ENCODE measurements at places on chromosomes 3 and 15.

DNA sequence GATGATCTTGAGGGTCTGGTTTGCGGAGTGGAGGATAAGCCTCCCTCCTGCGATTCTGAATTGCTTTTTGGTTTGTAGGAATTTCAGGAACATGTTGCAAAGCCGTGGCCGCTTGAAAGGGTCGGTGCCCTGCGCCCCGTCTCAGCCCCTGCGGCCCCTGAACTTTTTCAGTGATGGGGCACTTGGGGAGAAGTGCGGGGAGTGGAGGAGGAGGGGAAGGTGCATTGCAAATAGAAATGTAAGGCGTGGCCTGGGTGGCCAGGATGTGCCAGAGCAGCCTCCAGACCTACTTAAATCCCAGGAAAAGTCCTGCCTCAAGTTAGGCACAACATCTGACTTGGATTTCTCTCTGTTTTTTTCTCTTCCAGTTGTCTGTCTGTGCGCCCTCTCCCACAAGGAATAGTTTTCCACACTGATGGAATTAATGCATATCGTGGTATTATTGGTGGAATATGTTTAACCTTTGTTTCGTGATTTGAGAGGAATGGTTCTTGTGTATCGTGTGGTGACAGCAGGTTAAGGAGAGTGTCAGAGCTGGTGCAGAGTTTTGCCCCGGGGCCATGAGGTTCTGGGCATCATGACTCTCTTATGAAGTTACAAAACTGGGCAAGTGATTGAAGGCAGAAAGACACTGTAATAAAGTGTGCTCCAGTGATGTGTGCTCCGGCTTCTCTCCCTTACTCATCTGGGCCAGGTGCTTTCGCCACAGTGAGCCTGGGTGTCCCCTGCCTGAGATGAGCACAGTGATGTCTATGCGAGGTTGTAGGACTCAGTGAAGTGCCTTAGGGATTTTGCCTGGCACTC is 153.8 kb downstream of the PGPEP1L start:
- DNase-seq = no peak

- no peak for DNase-seq
Measured at GRCh38 chr3:143016321-143016972, 15.1 kb downstream of the U2SURP start.

DNA sequence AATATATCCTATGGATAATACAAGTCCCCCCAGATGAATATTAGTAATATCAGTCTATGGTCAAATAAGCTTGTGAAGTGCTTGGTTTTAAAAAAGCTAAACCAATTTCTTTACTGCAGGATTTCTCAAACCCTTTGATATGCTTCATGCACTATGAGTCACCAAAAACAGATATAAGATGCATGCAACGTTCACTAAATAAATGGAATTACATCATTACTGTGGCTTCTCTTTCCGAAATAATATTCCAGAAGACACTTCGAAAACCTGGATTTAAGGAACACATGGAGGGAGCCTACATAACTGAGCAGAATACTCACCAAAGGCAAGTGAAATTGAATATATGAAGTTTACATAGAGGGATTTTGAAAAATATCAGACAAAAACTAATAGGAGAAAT is 126.3 kb upstream of the ABI3BP start:
- peak; percentile 86 for DNase-seq

DNA sequence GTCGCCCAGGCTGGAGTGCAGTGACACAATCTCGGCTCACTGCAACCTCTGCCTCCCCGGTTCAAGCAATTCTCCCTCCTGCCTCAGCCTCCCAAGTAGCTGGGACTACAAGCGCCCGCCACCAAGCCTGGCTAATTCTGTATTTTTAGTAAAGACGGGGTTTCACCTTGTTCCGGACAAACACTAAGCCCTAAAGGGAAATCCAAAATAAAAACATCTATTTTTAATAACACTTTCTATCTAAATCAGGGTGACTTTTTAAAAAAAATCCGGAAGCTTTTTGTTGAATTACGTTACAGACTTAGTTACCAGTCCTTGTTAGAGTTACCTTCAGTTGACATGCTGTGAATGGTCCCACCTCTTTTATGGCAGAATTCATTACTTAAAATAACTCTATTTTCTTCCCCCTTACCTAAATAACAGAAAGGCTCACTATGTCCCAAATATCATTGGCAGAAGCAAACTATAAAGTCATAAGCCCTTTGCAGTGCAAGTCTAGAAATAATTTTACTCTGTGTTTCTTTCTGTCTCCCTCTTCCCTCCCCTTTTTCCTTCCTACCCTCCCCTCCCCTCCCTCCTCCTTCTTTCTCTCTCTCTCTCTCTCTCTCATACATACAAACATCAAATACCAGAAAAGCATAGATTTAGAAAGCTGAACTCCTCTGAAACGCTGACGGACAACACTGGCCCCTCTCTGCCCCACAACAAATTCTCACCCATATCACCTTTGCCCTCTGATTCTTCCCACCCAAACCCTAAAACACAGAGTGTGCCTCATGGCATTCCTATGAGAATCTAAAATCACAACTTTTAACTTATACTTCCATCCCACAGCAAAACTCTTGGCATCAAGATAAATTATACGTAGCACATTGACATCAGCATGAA is 18.3 kb downstream of the THBS1 start:
- DNase-seq = peak; percentile 67

DNA sequence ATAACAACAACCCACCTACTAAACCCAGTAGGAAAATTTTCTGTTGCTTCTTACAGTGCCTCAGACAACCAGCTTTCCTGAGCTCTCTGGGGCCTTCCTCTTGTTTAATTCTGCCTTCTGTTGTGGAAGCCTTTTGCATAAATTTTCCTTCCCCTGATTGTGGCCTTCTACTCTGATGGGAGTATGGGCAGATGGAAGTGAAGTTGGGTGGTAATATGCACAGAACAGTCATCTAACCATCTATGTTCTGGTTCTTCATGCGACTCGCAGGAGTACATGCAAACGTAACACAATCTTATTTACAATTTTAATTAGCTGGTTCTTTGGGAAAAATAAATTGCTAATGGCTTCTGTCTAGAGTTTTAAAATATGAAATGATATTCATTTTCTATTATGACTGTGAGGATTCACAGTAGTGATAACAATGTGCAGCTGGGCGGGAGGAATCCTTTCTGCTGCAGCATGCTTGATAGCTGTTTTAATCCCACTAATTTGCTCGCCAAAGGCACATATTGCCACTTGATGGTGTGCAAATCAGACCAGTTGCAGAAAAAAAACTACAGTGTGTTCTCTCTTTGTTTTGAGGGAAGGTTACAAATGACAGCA is 311.5 kb upstream of the ROPN1 start:
- no peak for DNase-seq

DNA sequence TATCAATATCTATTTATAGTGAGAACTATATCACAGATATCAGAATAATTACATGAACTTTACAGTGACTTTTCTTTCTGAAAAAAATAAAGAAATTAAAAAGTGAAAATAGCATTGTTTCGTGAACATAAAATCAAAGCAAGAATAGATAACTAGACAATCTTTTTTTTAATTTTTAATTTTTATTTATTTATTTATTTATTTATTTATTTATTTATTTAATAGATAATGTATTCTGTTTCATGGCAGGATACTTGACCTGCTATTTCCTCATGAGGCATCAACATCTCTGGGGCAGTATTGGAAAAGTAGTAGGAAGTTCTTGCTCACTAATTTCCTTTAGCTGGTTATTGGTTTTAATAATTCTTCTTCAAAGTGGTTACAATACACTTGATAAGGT is 33.3 kb downstream of the SLITRK3 start:
- DNase-seq = no peak

Measured in fibroblast of skin of right quadriceps (primary cell).